ENCODE measurements at places on chromosomes 7 and 10. TPM values are rescaled to one million over a fixed set of nuclear protein-coding genes. Genes with fewer than 3 reads are reported as not detected.

Gene OR2A12
- not detected for total RNA-seq

Gene ST8SIA6
- total RNA-seq: 2.5 TPM

Gene FRG2B
- not detected for total RNA-seq

Gene BLNK
- 13.1 TPM for total RNA-seq
